ENCODE measurements at places on chromosomes 5 and 9.

DNA sequence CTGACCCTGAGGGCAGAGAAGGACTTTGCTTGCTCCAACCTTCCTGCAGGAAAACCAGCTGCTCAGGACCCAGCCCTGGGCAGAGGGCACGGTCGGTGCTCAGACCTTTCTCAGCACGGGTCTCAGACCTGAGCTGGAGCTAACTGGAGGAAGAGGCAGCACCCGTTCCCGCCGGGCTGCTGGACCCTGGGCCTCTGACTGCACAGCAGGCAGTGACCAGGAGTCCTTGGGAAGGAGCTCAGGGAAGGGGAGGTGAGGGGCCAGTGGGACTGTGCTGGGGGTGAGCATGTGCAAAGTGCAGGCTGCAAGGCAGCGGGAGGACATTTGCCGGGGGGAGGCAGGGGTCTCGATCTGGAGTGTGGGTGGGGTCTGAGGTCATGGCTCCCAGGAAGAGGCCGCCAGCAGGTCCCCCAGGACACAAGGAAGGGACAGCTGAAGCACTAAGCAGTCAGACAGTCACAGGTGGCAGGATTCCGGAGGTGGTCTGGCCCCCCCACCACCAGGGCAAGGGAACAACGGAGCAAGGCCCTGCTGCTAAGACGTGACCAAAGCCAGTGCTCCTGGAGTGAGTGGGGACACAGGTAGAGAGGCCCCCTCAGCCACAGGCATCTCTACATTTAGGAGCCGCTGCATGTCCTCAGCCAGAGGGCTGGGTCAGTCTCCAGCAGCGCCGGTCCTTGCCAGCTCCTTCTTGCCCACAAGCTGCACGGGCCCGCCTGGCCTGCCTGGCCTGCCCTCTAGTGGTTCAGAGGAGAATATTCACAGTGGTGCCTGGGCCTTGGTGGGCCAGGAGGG lies 4.8 kb upstream of the DPM2 start:
- peak; percentile 29 for DNase-seq

DNA sequence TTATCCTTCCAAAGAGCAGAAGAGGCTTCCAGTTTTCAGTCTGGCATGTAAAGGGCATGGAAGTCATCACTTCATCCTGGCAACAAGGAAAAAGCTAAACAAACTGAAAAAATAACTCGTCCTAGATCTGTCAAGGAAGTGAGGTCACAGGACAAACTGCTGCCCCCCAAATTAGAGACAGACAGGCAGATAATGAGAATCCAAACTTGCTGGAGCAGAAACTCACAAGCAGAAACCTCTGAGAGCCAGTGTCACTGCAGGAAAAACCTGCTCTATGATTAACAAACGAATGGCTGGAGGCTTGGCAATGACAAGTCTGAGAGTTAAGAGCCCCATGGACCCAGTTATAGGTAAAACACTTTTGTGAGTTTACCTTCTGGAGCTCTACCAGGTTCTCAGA lies 18.9 kb upstream of the MLANA start:
- no peak for DNase-seq

GRCh38 chr5:143129203-143129602 lies 274.3 kb downstream of the NR3C1 start:
- DNase-seq: no peak

DNA sequence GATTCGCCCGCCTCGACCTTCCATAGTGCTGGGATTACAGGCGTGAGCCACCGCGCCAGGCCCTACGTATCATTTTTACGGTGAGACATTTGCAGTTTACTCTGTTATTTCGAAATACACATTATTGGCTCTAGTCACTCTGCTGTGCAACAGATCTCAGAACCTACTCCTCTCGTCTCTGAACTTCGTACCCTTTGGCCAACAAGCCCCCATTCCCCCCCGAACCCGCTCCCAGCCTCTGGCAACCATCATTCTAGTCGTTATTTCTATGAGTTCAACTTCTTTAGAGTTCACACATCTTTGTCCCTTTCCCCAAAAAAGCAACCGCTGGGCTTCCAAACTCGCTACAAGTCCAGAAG lies 735 bp downstream of the PTGR1 start:
- DNase-seq: peak; percentile 2

DNA sequence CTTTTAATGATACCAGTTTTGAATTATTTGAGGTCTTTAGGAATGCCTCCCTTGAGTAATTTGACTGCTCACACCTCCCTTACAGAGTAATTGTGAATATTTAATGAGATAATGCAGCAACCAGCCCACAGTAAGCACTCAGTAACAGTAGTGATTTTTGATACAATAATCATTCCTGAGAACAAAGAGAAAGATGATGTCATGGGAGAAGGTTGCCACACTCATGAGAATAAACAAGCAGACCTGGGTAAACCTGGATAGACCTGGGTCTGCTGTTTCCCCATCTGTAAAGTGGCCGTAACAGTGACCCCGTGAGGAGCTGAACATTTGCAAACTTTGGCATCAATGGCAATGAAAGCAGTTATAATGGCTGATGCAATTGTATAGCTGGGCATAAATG lies 4.2 kb downstream of the C1QTNF2 start:
- DNase-seq: no peak

GRCh38 chr5:68067291-68067690 lies 148.3 kb upstream of the PIK3R1 start:
- peak; percentile 57 for DNase-seq

DNA sequence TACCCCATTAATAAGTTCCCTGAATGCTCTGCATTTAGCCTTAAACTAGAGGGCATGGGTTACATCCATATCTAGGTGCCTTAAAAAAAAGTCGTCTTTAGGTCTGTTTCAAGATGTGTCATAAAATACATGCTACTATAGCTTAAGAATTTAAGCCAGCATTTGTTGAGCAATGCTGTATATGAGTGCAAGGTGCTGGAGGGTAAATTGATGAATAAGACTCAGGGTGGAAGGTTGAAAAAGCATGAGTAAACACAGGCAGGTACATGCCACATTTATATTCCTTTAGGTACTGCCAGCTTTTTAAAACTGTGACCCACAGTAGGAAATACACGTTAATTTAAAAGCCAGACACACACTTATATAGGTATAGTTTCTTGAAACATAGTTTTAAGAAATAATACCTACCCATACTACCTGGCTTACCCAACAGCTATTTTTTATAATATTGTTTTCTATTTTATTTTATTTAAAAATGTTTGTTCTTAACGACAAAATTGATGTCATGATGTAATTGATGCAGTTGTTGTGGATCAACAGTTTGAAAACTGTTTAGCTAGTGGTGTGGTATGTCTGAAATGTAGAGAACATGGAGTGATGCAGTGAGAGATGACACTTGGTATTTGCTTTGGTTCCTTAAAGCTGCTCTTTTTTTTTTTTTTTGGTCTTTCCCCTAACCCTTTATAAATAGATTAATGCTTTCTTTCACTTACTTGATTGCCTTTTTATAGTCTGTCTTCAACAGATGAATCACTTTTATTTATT lies 3.9 kb downstream of the HMGCR start:
- no peak for DNase-seq

DNA sequence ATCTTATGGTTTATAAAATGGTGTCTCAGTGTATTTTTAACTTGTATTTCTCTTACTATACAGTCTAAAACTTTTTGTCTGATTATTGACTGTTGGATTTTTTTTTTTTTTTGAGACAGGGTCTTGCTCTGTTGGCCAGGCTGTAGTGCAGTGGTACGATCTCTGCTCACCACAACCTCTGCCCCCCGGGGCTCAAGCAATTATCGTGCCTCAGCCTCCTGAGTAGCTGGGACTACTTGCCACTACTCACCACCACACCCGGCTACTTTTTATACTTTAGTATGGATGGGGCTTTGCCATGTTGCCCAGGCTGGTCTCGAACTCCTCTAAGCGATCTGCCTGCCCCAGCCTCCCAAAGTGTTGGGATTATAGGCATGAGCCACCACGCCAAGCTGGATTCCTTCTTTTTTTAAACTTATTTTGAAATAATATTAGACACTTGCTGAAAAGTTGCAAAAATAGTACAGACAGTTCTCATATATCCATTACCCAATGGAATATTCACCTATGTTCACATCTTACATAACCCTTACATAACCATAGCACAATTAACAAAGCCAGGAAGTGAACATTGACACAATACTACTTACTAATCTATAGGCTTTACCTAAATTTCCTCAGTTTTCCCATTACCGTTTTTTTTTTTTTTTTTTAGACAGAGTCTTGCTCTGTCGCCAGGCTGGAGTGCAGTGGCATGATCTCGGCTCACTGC lies 47.2 kb downstream of the STOM start:
- no peak for DNase-seq

- DNase-seq: no peak
These were observed 37.0 kb downstream of the ADAMTS12 start for GRCh38 chr5:33854733-33855151.

GRCh38 chr9:7979611-7980010 lies 180.0 kb upstream of the DMAC1 start:
- no peak for DNase-seq

- DNase-seq: no peak
These were observed 567.7 kb downstream of the CAAP1 start for GRCh38 chr9:26324786-26325443.

DNA sequence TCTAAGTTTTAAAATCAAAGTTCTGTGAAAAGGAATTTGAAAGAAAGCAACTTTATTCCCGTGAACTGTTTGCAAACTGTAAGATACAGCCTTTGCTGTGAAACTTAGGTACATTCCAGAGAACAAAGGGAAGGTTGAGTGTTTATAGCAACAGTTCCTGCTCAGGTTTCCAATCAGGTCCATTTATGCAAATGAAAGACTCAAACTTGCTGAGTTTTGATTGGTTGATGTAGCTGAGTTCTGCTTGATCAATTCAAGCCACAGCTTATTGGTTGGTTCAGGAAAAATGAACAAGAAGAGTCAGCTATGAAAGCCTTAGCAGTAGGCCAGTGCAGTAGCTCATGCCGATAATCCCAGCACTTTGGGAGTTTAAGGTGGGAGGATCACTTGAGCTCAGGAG lies 37.9 kb downstream of the SLC27A6 start:
- no peak for DNase-seq

DNA sequence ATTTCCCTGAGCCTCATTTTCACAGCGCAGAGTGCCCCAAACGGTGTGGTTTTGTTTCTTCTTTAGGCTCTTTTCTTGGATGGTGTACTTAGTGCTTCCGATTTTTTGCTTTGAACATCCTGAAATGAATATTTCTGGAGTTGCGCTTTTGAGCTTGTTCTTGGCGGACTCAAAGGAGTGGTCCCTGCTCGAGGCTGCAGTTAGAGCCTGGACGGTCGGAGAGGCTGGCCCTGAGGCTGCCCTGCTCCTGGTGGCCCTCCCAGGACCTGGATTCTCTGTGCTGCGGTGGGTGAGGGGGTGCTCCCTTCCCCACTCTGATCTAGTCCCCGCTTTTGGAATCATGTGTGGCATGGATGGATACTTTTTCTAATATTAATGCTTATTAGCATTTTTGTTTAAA lies 291.8 kb upstream of the IRX4 start:
- no peak for DNase-seq

All from MV-4-11 (cell line).